ENCODE measurements at places on chromosomes 4 and X.

GRCh38 chr4:92381616-92382015, 77.8 kb downstream of the GRID2 start:
- DNase-seq: no peak

DNA sequence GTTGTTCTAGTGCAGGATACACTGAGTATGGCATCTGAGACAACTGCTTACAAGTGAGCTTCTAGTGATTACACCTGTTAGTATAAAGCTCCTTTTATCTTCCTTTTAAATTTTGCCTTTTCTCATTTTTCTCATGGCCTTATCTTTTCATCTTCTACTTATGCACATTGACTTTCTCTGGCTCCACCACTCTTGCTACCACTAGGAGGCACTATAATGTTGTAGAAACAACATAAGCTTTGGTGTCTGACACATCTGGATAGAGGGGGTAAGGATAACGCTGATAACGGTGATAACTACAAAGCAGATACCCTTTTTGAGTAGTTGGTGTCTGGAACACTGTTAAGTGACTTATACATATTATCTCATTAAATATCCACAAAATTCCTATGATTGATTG, 187.4 kb upstream of the TEX13C start:
- DNase-seq: no peak

- no peak for DNase-seq
Observed at GRCh38 chr4:184434021-184434420, 40.3 kb downstream of the IRF2 start.

- no peak for DNase-seq
Observed at GRCh38 chrX:46953137-46953527, 40.9 kb downstream of the JADE3 start.

DNA sequence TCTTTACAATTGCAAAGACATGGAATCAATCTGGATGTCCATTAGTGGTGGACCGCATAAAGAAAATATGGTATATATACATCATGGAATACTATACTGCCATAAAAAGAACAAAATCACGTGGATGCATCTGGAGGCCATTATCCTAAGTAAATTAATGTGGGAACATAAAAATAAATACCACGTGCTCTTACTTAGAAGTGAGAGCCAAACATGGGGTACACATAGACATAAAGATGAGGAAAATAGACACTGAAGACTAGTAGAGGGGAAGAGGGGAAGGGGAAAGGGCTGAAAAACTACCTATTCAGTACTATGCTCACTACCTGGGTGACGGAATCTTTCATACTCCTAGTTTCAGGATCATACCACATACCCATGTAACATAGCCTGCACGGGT, 179.3 kb upstream of the TECRL start:
- DNase-seq: no peak

- no peak for DNase-seq
Observed at GRCh38 chr4:123278755-123279154, 117.8 kb upstream of the SPRY1 start.

DNA sequence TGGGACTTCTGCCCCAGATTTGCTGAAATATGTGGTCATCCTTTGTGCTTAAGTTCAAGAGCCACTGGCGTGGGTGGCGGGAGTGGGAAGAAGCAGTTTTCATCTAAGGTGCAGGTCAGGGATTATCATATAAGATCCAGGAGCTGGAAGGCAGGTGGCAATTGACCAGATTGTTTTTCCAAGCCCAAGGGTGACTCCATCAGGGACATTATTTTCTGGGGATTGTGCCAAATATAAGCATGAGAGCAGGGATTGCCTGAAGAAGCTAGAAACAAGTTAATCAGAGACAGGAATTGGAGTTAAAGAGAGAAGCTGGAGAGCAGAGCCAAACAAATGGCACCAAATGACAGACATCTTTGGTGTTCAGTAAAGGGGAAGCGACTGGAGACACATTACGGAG, 19.4 kb upstream of the SEL1L3 start:
- no peak for DNase-seq

DNA sequence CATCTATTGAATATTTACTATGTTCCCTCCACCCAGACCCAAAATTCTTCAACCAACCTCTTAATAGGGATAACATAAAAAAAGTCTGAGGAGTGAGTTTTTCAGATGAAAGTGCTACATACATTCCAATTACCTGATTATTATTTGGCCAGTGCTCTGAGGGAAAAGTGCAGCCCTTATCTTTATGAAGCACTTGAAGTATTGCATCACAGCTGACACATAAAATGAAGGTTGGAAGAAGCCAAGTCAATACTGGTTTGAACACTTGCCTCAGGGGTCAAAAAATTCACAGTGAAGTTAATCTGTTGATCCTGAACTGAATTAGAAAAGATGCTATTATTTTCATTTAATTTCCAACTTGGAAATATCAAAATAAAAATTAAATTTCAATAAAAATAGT, 498.9 kb downstream of the INPP4B start:
- no peak for DNase-seq

- DNase-seq: no peak
Observed at GRCh38 chrX:39725928-39726619, 371.7 kb downstream of the BCOR start.

Data from CD4-positive, alpha-beta T cell treated with Interleukin-17A for 4 hours (primary cell).